ENCODE measurements at places on chromosomes 1 and 21.
A peak's percentile ranks its signal among the peaks of the same experiment; 100 is the strongest.

- DNase-seq: no peak
Measured at GRCh38 chr1:160137216-160137862, 14.1 kb upstream of the ATP1A4 start.

- no peak for DNase-seq
Measured at GRCh38 chr1:192759104-192759503, 49.7 kb upstream of the RGS2 start.

DNA sequence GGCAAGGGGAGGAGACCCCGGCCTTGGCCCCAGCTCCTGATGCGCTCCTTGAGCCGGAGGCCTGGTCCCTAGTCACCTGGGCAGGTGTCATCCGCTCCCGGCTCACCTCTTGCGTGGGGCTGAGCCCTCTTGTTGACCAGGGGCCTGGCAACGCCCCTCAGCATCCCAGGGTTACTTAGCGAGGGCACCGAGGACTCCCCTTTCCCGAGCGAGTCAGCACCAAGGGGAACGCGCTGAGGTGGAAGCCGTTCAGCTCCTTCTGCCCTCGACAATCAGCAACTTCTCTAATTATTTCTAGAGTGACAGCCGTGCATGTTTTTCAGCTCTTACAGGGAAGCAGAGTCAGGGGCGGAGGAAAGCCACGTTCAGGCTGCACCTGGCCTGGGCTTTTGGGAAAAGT is 522 bp downstream of the SLC45A1 start:
- no peak for DNase-seq

DNA sequence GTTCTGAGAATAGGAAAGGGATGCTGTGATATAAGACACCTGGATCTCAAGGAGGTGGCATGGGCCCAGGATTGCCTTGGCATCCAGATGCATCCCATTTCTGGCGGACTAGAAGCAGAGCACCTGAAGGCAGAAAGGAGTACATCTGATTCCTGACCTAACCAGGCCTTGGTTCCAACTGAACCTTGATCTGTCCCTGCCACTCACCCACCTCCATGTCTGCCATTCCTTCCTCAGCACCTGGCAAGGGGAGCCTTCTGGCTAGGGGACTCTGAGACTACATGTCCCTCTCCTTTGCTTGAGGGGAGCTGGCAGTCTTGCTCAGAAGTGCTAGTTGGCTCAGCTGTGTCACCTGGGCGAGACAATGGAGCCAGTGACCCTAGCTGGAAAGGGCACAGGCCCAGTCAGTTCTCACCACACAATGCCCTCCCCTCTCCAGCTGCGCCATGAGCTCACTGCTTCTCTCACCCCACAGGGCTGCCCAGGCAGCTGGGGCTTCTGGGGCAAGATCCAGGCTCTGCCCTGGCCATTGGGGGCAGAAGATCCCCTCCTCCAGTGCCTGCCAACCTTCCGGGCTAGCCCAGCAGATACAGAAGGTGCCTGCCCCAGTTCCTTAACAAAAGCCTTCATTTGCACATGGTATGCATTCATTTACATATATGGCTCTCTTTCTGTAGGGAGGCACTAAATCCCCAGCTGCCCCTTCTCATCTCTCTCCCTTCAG is 2.9 kb downstream of the IGSF8 start:
- DNase-seq: peak; percentile 68
